ENCODE measurements at places on chromosomes 3 and 15.

DNA sequence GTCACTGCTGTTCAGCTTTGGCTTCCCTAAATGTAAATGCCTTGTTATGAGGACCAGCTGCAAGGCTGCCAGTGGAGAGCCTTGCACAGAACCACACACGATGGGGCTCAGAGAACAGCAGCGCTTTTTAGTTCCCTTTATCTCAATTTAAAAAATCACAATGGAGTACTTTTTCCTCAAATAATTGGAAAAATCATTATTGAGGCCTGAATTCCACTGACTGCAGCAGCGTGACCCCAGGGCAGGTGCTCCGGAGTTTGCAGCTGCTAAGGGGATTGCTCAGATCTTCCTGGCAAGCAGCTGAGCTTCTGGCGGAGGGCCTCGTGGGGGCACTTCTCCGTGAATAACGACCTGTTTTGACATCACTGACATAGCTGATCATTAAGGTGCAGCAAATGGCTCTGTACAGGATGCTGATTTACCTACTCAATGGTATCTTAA lies 245.6 kb upstream of the TRIM42 start:
- DNase-seq: no peak

- DNase-seq: no peak
These were observed 99.8 kb upstream of the STRIT1 start for GRCh38 chr3:155393316-155393715.

DNA sequence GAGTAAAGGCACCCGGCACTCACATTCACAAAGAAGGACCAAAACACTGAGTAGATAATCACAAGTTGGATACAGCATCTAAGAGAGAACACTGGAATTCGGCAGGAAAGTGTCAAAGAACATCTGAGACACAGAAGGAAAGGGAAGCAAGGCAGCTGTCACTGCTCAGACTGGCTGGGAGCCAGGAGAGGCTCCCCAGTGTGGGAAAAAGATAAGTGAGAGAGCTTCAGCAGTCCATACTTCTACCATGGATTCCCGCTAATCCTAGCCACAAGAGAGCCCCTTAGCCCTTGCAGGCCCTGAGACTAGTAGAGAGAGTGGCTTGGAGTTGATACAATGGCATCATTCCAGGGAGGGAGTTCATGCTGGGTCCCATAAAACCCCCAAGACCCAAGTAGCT lies 36.7 kb upstream of the CP start:
- no peak for DNase-seq

GRCh38 chr3:50169232-50169832 lies 14.2 kb downstream of the SEMA3F start:
- no peak for DNase-seq

DNA sequence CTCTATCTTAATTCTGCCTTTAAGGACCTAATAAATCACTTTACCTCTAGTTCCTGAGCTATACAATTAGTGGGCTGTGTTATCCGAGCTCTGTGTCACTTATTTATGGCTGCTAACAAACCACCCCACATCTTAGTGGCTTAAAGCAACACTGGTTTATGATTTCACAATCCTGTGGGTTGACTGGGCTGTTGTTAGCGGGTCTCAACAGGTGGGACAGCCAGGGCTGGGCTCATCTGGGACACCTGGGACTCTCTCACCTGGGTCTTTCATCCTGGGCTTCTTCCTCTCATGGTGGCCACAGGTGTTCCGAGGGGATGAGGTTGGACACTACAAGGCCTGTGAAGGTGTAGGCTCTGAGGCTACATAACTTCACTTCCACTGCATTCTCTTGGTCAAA lies 35.8 kb upstream of the CHST2 start:
- DNase-seq: no peak

- no peak for DNase-seq
These were observed 38.6 kb downstream of the TRPM1 start for GRCh38 chr15:31062911-31063310.

DNA sequence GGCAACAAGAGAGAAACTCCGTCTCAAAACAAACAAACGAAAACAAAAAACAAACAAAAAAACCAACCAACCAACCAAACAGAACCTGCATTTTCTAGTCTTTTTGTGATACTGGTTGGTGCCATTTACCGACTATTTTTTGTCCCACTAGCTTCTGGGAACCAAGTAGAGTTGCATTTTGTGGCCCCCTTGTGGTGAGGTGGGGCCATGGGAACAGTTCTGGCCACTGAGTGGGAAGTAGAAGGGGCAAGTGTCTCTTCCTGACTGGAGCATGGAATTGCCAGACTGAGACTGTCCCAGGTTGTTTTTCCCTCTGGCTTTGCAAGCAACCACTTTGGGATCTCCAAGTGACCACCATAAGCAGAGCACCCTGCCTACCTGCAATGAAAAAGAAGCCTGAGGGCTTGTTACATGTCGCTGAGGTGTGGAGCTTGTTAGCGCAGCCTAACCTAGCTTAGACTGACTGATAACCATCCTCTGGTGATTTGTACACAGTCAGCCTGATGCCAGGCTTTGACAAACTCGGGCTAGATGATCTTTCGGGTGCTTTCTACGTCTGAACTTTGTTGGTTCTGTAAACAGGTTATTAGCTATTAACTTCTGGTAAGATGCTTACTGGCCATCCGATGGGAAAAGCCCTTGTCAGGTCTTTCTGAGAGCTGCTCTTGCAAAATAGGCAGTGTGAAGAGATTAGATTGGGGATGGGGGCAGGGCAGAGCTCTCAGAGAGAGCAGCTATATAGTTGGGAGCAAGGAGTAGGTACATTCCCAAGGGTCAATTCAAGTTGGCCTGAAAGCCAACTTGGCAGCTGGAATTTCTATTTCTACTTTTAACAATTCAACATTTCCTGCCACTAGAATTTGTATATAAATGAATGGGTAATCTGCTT lies 172.2 kb downstream of the SSR3 start:
- no peak for DNase-seq

DNA sequence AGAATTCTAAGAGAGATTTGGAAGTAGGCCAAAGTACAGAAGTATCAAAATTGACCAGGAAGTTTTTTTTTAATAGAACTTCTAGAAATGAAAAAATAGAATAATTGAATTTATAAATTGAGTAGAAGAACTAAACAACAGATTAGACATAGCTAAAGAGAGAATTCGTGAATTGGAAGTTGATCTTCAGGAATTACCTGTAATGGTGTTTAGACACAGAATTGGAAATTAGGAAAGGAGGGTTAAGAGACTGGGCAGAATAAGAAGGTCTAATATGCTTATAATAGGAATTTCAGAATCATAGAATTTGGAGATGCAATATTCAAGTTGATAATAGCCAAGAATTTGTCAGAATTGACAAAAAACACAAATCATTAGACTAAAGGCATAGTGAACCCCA lies 16.2 kb downstream of the ACVR2B start:
- no peak for DNase-seq

- no peak for DNase-seq
These were observed 52.5 kb upstream of the CPNE4 start for GRCh38 chr3:132087356-132087755.

Measured in epithelial cell of proximal tubule (primary cell).